ENCODE measurements at places on chromosomes 11 and 22.

- DNase-seq, result no peak
These were observed 1.5 kb downstream of the TBC1D10A start for GRCh38 chr22:30325065-30325720.

DNA sequence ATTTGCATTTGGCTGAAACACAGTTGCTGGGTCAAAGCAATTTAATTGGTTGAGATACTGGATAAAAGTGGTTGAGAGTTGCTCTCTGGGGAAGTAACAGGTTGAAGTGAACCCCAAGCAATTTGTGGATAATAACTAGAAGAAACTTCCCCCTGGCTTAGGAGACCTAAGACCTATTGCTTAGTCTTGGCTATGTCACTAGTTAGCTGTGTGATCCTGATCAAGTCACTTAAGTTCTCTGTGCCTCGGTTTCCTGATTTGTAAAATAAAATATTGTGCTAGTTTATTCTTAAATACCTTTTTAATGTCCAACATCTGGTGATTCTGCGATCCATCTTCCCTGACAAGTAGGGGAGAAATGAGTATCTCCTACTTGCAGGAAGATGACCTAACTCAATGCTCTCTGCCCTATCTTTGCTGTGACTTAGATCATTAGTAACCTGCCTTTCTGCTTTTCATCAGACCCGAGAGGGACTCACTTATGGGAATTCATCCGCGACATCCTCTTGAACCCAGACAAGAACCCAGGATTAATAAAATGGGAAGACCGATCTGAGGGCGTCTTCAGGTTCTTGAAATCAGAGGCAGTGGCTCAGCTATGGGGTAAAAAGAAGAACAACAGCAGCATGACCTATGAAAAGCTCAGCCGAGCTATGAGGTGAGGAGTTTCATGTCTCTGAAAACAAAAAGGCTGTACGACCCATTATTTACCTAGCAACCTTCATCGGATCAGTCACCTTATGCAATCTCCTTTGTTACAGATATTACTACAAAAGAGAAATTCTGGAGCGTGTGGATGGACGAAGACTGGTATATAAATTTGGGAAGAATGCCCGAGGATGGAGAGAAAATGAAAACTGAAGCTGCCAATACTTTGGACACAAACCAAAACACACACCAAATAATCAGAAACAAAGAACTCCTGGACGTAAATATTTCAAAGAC, 37.5 kb downstream of the EHF start:
- no peak for DNase-seq

DNA sequence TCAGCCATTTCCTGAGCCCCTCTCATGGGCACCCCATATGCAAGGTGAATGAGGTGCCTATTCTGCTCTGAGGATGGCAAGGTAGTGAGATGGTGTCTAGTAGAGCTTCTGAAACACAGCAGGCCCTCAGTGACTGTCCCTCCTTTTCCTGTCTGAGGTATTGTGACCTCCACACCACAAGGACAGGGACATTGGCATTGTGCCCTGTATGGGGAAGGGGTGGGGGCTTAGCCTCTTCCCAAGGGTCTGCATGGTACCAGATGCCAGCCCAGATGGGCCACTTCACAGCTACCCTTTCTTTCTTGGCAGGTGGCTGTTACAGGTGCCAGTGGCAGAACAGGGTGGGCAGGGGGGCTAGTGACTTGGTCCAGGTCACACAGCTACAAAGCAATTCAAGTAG, 78.8 kb downstream of the CABIN1 start:
- no peak for DNase-seq

GRCh38 chr11:111734101-111734953, 31.9 kb downstream of the PPP2R1B start:
- no peak for DNase-seq

DNA sequence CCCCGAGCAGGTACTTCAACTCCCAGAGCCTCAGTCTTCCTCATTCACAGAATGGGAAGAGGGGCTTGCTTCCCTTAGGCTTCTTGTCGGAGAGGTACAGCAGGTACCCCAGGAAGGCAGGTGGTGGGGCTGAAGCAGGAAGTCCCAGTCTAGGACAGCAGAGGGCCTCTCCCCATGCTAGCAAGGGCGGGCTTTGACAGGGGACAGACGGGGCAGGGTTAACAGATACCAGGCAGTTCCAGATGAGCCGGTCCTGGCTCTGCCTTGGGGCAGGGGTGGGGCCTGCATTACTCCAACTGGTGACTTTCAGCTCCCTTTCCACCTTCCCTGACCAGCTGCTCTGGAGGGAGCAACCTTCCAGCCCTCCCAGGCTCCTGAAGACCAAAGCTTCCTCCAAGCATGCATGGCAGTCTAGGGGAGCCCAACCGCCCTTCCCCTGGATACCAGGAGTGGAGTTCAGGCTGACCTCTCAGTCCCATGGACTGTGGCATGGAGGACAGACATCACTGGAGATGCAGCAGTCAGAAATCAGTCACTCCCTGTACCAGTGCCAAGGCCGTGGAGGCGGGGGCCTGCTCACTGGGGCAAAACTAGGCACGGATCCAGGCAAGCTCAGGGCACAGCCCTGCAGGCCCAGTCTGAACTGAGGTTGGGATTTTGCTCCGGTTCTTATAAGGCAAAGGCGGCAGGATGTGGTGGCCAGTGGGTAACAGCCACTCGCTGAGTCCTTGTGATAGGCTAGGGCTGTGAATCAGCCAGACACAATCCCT, 60.5 kb downstream of the NAT10 start:
- DNase-seq, result no peak

DNA sequence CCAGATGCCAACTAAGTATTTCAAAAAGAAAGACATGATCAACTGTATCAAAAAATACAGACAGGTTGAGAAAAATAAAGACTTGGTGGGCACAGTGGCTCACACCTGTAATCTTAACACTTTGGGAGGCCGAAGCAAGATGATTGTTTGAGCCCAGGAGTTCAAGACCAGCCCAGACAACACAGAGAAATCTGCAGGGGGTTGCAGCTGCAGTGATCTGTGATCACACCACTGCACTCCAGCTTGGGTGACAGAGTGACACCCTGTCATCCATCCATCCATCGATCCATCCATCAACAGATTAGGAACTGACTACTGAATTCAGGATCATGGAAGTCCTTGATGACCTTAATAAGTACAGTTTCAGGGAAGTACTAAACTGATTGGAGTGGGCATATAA, 65.0 kb upstream of the RPS13 start:
- DNase-seq, result no peak

DNA sequence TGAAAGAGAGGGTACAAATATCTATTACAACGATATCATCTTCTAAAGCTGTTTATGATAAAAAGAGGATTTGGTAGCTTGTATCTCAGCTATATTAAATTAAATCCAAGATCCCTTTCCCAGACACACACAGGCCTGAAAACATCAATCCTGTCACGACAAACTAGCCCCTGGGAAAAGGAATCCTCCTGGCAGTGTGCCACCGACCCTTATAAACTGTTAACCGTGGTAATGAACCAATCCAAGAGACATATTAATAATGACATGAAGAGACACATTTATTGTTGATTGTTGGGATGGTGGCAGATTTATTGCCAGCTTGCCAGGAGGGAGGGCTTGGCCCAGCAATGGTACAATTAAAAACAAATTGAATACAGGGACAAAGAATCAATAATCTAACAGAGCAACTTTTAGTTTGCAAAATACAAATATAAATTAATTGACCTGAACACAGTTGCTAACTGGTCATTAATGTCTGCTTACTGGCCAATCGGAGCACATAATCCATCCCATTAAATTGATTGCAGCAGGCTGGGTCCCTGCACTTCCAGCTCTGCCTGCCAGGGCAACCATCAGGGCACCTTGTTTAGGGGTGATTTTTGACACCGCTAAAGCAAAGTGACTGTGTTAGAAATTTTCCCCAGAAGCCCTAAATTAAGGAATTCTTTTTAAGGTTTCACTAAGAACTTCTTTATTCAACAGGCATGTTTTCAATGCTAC, 887.6 kb downstream of the OPCML start:
- no peak for DNase-seq

GRCh38 chr22:41906822-41907221, 8.1 kb downstream of the SHISA8 start:
- DNase-seq, result no peak

DNA sequence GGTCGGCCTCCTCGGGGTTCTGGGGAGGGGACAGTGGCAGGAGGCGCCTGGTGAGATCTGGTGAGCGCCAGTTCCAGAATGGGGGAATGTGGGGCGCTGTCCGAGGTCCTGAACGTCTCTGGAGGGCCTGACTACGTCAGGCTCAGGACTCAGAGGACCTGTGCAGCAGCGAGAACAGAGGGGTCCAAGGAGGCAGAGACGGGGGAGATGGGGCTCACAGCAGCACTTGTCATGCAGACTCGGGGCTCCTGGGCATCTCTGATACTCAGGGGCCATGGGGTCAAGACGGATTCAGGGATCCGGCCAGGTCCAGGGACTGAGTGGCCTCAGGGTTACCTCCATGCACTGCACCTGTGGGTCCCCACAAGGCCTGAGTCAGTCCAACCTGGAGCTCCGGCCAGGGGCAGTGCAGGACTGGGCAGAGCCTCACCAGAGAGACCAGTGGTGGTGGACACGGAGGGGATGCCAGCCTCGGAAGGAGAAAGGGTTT, 92.2 kb downstream of the BRD1 start:
- DNase-seq, result peak; percentile 69

DNA sequence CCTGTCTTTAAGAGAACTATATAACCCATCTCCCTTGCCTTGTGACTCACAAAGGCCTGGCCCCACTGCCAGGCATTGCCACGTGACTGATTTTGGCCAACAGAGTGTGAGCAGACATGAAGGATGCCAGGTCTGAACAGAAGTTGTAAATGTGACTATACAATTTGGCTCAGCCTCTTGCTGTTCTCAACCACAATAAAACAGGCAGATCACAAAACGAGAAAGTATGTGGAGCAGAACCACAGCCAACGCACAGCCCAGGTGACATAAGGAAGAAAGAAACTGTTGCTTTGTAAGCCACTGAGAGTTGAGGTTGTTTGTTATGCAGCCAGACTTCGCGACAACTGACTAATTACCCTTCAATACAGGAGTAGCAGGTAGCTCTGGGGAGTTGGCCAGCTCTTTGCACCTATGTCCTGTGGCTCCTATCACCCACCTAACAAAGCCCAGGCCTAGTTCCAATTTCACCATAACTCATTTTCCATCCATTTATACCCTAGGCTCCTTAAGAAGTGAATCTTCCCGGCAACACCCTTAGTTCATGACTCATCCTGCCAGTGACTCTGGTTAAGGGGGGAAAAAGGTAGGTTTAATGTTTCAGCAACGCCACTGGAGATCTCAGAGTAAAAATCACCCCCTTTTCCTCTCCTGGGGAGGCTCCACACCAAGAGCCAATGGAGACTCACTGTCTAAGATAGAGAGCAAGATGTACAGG, 53.7 kb downstream of the GALNT18 start:
- no peak for DNase-seq

DNA sequence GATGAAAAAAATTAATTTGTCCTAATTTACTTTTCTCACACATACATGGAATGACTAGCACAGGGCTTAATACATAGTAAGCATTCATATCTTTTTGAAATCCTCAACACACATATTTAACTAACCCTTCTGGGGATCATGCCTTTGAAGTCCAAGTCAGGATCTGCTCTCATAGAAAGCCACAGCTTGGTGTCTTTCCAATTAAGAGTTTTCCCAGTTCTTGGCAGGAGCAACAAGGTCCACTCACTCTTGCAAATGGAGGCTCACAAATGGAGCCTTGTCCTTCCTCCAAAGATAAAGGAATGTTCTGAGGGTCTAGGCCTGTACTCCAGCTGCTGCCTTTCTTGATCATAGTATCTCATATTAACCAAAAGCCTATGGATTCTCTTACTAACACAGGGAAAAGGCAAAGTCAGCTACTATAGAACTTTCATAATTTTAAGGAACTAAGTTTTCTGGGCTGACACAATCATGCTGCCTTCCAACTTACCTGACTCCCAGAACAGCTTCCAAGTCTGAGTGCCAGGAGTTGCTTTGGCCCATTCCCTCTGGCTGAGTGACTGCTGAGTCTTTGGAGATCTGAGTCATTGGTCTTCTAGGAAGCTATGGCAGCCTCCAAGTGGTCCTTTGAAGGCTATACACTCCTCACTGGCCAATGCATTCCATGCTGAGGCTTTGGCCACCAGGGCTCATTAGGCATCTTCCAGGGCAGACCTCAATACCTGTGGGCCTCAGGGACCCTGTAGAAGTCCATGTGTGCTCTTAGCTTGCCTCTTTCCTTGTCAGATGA, 25.8 kb upstream of the NUCB2 start:
- DNase-seq, result no peak

- no peak for DNase-seq
These were observed 24.3 kb downstream of the SERPIND1 start for GRCh38 chr22:20798218-20798617.

DNA sequence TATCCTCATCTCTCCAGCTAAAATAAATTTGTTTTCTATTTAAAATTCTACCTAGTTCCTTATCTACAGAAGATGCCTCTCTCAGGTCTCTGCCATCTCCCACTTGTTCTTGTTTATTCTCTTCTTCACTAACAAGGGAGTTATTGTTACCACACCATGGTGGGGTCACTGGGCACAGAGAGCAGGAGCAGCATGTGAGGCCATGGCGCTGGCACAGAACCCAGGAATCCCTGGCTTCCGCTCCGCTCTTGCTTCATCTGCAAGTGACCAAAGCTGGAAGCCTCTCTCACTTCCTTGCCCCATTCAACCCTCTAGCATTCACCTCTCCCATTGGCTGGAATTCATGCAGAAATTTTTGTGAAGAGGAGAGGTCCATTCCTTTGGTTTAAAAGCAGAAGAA, 190.7 kb upstream of the NCAM1 start:
- DNase-seq, result no peak

DNA sequence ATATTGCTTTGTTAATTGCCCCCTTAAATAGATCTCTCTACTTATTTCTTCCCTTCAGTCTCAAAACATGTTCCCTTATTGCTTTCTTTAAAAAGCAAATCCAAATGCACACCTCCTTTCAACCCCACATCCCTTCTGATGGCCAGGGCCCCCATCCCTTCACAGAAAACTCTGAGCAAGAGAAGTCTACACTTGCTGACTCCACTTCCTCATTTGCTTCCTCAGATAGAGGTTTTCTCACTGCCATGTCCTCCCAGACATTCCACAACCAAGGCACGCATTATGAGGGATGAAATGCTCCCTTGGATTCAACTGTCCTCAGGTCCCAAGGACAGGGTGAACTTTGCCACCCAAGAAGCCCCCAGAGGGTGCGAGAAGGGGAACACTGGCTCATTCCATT, 43.1 kb downstream of the CSNK2A3 start:
- no peak for DNase-seq

GRCh38 chr11:77886401-77886800, 65.5 kb downstream of the AAMDC start:
- DNase-seq, result no peak

GRCh38 chr11:126841999-126842398, 158.6 kb downstream of the KIRREL3 start:
- DNase-seq, result no peak

DNA sequence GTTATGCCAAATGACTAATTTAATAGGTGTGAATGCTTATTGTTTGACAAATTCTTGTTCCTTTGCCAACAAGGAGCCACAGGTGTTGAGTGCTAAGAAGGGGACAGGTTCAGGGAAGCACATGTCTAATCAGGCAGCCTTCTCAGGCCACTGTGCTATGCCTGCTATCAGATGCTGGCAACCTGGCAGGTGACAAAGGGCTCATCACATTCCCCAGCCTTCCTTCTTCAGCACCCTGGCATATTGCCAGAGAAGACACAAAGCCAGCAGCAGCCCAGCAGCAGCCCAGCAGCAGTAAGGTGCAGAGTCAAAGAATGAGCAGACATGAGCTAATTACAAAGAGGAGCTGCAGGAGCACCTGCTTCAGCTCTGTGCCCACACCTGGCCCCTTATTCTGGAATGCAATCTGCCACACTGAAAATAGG, 68.2 kb downstream of the GUCY1A2 start:
- no peak for DNase-seq

GRCh38 chr11:120606211-120607010, 94.9 kb downstream of the GRIK4 start:
- no peak for DNase-seq

- no peak for DNase-seq
These were observed 72.0 kb downstream of the SWAP70 start for GRCh38 chr11:9735919-9736318.
